Spinal cord (tissue), 10 donors: ENCODE measurements at places on chromosomes 16 and 17. TPM values are rescaled to one million over a fixed set of nuclear protein-coding genes. Genes with fewer than 3 reads are reported as not detected.
A peak's percentile ranks its signal among the peaks of the same experiment; 100 is the strongest.

DNA sequence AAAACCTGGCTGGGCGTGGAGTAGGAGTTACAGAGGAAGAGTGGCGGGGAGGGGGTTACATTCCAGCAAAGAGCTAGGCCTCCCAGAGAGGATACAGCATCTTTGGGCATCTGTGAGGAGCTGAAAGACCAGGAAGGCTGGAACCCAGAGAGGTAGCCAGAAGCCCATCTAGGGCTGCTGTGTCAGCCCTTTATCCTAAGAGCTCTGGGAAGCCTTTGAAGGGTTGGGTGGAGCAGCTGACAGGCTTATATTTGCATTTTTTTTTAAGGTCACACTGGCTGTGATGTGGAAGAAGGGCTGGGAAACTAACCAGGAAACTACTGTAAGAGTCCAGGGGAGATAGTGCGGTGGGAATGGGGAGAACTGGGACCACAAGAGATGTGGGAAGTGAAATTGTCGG is 6.8 kb upstream of the CNOT1 start:
- no peak for DNase-seq

- DNase-seq: no peak
Observed at GRCh38 chr17:2697611-2698162, 13.9 kb downstream of the CLUH start.

- DNase-seq: no peak
Observed at GRCh38 chr17:74128456-74129211, 74.8 kb upstream of the RPL38 start.

PDILT gene
- total RNA-seq: not detected

DNA sequence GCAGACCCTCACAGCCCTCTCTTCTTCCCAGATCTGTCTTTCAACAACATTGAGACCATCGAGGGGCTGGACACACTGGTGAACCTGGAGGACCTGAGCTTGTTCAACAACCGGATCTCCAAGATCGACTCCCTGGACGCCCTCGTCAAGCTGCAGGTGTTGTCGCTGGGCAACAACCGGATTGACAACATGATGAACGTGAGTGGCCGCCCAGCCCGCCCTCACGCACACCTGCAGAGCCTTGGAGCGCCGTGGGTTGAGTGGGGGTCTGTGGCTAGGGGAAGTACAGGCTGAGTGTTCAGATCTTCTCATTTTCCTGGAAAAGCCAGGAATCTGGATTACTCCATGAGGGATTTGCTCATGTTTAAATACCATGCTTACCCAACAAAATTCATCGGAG is 15.2 kb downstream of the DRC3 start:
- DNase-seq: no peak

TMEM238L gene
- not detected for total RNA-seq

DNA sequence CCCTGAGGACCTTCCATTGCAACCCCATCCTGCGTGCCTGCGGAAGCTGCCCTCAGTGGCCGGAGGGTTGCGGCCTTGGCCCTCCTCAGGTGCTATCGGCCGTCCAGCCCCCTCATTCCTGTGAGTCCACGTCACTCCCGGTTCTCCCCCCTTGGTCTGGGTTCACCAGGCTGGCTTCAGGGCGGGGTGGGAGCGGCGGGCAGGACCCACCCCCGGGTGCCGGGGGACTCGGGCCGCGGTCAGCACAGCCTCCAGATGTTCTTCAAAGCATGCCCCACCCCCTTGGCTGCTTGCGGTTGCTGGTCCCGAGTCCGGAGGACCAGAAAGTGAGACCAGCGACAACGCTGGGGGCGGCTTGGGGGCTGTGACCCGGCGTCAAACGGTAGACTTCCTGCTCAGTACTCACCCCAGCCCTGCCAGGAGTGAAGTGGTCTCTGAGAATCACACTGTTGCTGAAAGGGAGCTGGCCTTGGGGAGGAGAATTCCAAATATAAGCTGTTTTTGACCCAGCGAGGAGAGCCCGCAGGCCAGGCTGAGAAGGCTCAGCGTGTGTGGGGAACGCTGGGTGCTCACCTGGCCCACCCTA is 4.5 kb downstream of the ZNF469 start:
- DNase-seq: no peak

COX6A2 gene
- total RNA-seq: not detected

- DNase-seq: no peak
Observed at GRCh38 chr17:77862890-77863813, 95.4 kb upstream of the TNRC6C start.

OTOP2 gene
- not detected for total RNA-seq

BTBD17 gene
- 9.4 TPM for total RNA-seq

- DNase-seq: no peak
Observed at GRCh38 chr16:84999857-85000480, 11.4 kb downstream of the ZDHHC7 start.

MYOCD gene
- total RNA-seq: 0.94 TPM

DNA sequence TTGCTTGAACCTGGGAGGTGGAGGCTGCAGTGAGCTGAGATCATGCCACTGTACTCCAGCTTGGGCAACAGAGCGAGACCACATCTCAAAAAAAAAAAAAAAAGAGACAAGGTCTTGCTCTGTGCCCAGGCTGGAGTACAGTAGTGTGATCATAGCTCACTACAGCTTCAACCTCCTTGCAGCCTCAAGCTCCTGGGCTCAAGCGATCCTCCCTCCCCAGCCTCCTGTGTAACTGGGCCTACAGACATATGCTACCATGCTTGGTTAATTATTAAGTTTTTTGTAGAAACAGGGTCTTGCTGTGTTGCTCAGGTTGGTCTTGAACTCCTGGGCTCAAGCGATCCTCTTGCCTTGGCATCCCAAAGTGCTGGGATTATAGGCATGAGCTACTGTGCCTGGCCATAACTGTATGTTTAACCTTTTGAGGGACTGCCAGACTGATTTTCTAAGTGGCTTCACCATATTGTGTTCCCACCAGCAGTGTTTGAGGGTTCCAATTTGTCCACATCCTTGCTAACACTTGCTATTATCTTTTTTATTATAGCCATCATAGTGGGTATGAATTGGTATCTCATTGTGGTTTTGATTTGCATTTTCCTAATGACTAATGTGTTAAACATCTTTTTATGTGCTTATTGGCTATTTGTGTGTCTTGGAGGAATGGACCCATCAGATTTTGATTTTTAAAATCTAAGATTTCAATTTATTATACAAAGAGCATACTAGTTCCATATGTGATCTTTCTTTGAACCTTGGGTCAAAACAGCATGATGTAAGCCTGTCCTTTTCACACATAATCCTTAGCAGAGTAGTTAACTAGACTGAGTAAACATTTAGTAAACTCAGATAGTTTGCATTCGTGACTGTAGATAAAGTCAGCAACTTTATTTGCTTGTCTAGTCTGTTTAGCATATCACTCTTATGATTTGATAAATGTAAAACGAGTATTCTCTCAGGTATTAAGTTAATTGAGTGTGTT is 38.1 kb upstream of the KPNB1 start:
- DNase-seq: no peak

GRCh38 chr17:31807846-31808245 is 51.2 kb downstream of the COPRS start:
- DNase-seq: no peak

GRCh38 chr16:58639230-58639629 is 9.6 kb upstream of the CNOT1 start:
- DNase-seq: no peak

GRCh38 chr17:51261024-51261963 is 948 bp downstream of the UTP18 start:
- DNase-seq: peak; percentile 83

DNA sequence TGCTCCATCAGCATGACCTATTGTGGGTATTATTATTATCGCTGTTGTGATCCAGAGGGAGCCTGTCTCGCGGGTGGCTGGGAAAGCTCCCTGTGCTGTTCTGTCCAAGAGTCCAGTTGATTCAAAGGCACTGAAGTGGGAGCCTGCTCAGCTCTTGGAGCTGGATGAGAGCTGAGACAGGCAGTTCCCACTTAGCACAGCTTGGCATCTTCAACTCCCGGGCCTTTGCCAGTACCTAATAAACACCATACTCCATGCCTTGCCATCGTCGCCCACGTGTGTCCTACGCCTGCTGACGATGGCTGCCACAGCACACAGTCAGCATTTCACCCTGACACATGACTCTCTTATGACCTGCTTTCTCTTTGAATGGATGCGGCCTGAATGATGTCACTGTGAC is 32.6 kb downstream of the RTN4RL1 start:
- DNase-seq: no peak

DNA sequence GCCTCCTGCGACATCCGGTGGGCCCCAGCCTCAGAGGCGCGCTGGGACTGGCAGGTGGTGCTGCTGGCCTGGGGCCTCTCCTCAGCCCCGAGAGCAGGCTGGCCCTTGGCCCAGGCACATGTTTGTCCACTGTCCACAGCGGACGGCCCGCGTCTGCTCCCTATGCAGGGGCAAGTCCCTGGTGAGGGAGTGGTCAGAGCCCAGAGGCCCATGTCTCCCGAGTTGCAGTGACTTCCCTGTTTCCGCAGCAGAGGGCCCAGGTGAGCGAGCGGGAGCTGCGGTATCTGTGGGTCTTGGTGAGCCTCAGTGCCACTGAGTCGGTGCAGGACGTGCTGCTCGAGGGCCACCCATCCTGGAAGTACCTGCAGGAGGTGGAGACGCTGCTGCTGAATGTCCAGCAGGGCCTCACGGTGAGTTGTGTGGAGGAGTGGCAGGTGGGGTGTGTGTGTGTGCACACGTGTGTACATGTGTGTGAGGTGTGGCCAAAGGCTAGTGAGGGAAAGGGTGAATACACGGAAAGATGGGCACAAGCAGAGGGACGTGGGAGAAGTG is 10.4 kb downstream of the IL34 start:
- DNase-seq: no peak

DNA sequence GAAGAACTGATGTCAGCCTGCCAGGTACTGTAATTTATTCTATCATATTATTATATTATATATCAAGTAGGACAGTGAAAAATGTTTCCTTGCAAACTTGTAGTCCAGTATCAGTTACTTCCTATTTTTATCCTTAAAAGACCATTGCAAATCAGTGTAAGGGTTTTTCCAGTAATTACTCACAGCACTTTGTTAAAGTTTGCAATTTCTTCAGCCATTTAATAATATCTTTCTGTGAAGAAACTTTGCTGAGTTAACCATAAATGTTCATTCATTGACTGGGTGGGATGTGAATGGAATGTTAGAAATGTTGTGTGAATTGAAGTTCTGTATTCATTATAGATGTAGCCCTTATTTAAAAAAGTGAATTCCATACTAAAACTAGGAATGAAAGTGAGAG is 26.7 kb downstream of the HAPSTR1 start:
- DNase-seq: no peak

DNA sequence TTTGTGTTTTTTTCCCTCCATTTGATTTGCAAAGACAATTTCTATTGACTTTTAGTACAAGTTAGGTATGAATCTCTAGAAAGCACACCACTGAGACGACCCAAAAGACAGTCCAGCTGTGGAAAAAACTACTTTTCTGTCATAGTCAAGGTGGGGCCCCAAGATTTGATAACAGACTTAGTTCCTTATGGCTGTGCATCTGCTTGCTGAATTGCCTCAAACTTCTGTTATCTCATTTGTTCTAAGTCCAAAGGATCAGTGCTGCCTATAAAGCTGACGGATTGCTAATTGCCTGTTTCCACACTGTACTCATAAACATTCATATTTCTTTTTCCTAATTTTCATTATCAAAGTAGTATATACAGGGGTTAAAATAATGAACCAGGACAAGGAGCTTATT is 180.8 kb downstream of the SPECC1 start:
- DNase-seq: no peak

DNA sequence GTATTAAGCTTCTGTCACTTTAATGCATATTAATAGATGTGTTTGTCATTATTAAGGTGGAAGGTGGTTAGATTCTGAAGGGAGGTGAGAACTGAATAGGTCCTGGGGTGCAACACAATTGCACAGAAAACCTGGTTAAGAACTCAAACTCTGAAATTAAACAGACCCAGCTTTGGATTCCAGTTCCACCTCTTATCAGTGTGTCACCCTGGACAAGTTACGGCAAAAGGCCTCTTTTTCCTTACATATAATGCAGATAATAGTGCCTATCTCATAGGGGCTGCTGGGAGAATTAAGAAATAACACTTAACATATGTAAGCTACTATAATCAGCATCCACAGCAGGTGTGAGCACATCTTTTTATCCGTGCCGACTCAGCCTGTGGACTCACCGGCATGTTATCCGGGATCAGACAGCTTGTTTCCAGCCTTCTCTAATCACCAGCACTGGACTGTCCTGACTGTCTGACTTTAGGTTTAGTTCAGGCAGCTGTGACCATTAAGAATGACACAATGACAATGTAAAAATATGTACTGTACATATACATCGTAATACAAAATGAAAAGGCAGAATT is 31.4 kb downstream of the TEX2 start:
- DNase-seq: no peak

DNA sequence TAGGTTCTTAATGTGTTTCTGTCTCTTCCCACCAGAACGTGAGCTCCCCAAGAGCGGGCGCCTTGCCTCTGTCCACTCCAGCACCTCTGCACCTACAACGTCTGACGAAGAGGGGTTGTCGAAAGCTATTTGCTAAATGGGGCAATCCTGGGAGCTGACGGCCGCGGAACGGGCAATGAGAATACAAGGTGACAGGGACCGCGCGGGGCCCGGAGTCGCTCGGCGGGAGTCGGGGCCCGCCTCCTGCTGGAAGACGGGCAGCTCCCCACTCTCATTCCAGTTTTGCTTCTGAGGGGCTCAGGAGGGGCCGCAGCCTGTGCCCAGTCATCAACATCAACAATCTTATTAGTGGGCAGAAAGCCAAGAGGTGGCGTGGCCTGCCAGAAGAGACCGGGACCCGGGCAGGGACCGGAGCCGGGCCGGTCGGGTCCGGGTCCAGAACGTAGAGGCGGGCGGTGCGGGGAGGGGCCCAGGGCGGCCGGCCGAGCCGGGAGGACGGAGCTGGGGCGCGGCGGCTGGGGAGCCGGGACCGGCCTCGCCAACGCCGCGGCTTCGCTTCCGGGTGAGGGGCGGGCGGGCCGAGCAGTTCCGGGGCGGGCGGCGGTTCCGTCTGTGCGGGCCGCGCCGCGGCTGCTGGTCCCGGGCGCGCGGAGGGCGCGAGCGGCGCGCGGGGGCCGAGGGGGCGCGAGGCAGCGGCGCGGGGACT is at the start of gene MOSMO:
MOSMO (plus strand) TSS at position 603 of the 706 bp plus-strand sequence. CDS start 191 bp downstream, outside the sequence.
- no peak for DNase-seq

- no peak for DNase-seq
Observed at GRCh38 chr17:38539386-38539785, 66.4 kb downstream of the SRCIN1 start.

GABARAP gene
- total RNA-seq: 196 TPM
